ENCODE measurements at places on chromosomes 6 and 20. TPM values are rescaled to one million over a fixed set of nuclear protein-coding genes. Genes with fewer than 3 reads are reported as not detected.

Gene MTHFD1L
- 37.5 TPM for total RNA-seq

Gene GSTA3
- total RNA-seq, result not detected

Gene FERMT1
- total RNA-seq, result 26.7 TPM

Gene RCAN2
- total RNA-seq, result not detected

Gene EYA2
- 12.9 TPM for total RNA-seq
